Thymus (tissue), 14 donors: ENCODE measurements at places on chromosomes 16 and 17. TPM values are rescaled to one million over a fixed set of nuclear protein-coding genes. Genes with fewer than 3 reads are reported as not detected.

The RRAD gene
- 0.85 TPM for total RNA-seq

GRCh38 chr16:8963821-8964441 lies at the start of gene USP7:
Gene USP7 (minus strand): TSS chr16:8963906. CDS start chr16:8963285, 621 bp downstream.
- H3K36me3 ChIP-seq: peaks cover 4% of the 10 kb centered on the region
- H3K27ac ChIP-seq: peak within 1 kb of the TSS; percentile 99
- DNase-seq: no peak
- peak within 1 kb of the TSS; percentile 76 for H3K4me3 ChIP-seq
- peaks cover 22% of the 10 kb centered on the region for H3K4me1 ChIP-seq
- no peaks in the 10 kb centered on the region for H3K27me3 ChIP-seq

The GPRC5C gene
- 11.5 TPM for total RNA-seq

GRCh38 chr17:14688134-14688533 lies 387.3 kb downstream of the HS3ST3B1 start:
- H3K4me3 ChIP-seq: no peak overlapping the region
- DNase-seq: no peak
- H3K36me3 ChIP-seq: no peaks in the 10 kb centered on the region
- H3K4me1 ChIP-seq: peaks cover 7% of the 10 kb centered on the region

GRCh38 chr17:4577386-4577993 lies 6.8 kb upstream of the SMTNL2 start:
- H3K27me3 ChIP-seq: peaks cover 45% of the 10 kb centered on the region
- no peak overlapping the region for H3K27ac ChIP-seq
- no peaks in the 10 kb centered on the region for H3K36me3 ChIP-seq
- no peak overlapping the region for H3K4me3 ChIP-seq
- DNase-seq: no peak

DNA sequence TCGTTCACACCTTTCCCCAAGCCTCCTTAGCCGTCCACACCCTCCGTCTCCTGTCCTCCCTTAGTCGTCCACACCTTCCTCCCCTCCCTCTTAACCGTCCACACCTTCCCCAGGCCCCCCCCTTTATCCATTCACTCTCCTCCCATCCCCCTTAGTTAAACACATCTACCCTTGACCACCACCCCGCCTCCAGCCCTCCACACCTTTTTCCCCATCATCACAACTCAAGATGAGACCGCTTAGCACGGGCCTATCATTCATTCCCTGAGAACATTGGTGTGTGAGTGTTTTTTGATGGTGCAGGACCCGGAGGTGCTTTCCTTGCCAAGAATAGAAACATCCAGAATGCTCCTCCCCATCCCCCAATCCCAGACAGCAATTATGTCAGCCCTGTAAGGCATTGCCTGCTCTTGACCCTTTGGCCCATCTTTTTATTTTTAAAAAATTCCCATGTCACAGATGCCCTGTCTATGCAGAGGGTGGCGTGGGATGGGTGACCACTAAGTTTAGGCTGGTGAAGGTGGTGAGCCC lies 1.4 kb downstream of the TENT4B start:
- H3K27me3 ChIP-seq: no peaks in the 10 kb centered on the region
- H3K4me3 ChIP-seq: peak overlapping the region; percentile 85
- no peak for DNase-seq
- peak overlapping the region; percentile 25 for H3K27ac ChIP-seq
- no peaks in the 10 kb centered on the region for H3K36me3 ChIP-seq

The TBC1D26 gene
- total RNA-seq: 0.09 TPM

- no peak overlapping the region for H3K27ac ChIP-seq
- no peak for DNase-seq
Observed at GRCh38 chr17:77851921-77852320, 106.6 kb upstream of the TNRC6C start.

DNA sequence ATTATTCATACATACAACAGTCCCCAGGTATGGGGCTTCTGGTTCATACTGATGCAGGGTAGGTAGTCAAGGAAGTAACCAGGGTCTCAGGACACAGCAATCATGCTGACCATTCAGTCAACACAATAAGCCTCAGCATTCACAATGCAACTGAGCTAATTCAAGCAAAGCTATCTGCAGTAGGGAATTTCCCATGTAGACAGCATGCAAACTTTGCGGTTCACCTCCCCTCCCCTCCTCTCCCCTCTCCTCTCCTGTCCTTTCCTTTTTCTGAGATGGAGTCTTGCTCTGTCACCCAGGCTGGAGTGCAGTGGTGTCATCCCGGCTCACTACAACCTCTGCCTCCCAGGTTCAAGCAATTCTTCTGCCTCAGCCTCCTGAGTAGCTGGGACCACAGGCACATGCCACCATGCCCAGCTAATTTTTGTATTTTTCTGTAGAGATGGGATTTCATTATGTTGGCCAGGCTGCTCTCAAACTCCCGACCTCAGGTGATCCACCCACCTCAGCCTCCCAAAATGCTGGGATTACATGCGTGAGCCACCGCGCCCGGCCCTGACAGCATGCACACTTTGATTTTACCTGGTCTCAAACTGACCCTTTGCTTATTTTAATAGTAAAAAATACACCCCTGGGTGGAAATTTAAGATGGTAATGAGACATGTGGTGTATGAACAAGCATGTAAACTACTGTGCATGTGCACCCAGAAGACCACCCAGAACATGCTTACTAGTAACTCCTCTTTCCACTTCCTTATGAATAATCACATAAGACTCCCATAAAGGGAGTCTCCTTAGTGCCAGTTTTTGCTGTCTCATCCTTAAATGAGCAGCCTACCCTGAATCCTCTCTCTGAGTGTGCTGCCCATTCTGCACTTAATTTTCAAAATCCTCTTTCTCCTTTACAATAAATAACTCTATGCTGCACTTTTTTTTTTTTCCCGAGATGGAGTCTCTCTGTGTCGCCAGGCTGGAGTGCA lies 9.3 kb upstream of the RNF135 start:
- no peak overlapping the region for H3K4me3 ChIP-seq
- H3K27me3 ChIP-seq: no peaks in the 10 kb centered on the region
- H3K27ac ChIP-seq: no peak overlapping the region
- no peak for DNase-seq
- no peaks in the 10 kb centered on the region for H3K36me3 ChIP-seq

- H3K4me3 ChIP-seq: no peak overlapping the region
- H3K27me3 ChIP-seq: no peaks in the 10 kb centered on the region
- no peak for DNase-seq
- peaks cover 3% of the 10 kb centered on the region for H3K4me1 ChIP-seq
- no peak overlapping the region for H3K27ac ChIP-seq
Observed at GRCh38 chr17:10031606-10032005, 126.5 kb upstream of the RCVRN start.

The EPN3 gene
- total RNA-seq: 2.2 TPM

The HSD11B2 gene
- 0.09 TPM for total RNA-seq

- no peak overlapping the region for H3K27ac ChIP-seq
- H3K36me3 ChIP-seq: peaks cover 4% of the 10 kb centered on the region
- H3K4me1 ChIP-seq: no peaks in the 10 kb centered on the region
Observed at GRCh38 chr17:59388069-59388556, 56.7 kb downstream of the YPEL2 start.

The SPAG9 gene
- total RNA-seq: 37.3 TPM

- peaks cover 35% of the 10 kb centered on the region for H3K27me3 ChIP-seq
- no peak overlapping the region for H3K27ac ChIP-seq
- DNase-seq: no peak
- peaks cover 33% of the 10 kb centered on the region for H3K4me1 ChIP-seq
- no peak overlapping the region for H3K4me3 ChIP-seq
Observed at GRCh38 chr16:85331688-85332087, 219.4 kb upstream of the CIBAR2 start.

The TAT gene
- 0.09 TPM for total RNA-seq

The NEURL4 gene
- total RNA-seq: 12.3 TPM

GRCh38 chr17:40479754-40480480 lies 21.5 kb downstream of the TNS4 start:
- H3K4me1 ChIP-seq: peaks cover 31% of the 10 kb centered on the region
- H3K27me3 ChIP-seq: no peaks in the 10 kb centered on the region
- no peak for DNase-seq
- H3K4me3 ChIP-seq: no peak overlapping the region

DNA sequence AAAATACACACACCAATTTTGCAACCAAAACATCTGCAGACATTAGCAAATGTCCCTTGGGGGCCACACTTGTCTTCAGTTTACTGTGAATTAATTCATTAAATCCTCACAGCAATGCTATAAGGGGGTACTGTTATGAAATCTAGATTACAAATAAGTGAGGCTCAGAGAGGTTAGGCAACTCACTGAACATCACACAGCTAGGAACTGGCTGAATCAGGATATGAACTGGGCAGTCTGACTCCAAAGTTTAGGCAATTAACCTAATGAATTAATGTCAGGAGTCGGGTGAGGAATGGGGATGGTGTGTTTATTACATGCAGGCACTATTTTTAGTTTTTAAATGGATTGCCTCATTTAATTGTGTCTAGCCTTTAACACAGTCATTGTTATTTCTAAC lies 305.7 kb upstream of the XYLT1 start:
- H3K36me3 ChIP-seq: no peaks in the 10 kb centered on the region
- no peak overlapping the region for H3K4me3 ChIP-seq
- H3K27ac ChIP-seq: no peak overlapping the region
- DNase-seq: no peak
- H3K4me1 ChIP-seq: no peaks in the 10 kb centered on the region

- no peaks in the 10 kb centered on the region for H3K27me3 ChIP-seq
- no peak overlapping the region for H3K4me3 ChIP-seq
- H3K36me3 ChIP-seq: no peaks in the 10 kb centered on the region
- no peak for DNase-seq
- no peaks in the 10 kb centered on the region for H3K4me1 ChIP-seq
Observed at GRCh38 chr17:63189082-63189481, 223.0 kb downstream of the TANC2 start.

DNA sequence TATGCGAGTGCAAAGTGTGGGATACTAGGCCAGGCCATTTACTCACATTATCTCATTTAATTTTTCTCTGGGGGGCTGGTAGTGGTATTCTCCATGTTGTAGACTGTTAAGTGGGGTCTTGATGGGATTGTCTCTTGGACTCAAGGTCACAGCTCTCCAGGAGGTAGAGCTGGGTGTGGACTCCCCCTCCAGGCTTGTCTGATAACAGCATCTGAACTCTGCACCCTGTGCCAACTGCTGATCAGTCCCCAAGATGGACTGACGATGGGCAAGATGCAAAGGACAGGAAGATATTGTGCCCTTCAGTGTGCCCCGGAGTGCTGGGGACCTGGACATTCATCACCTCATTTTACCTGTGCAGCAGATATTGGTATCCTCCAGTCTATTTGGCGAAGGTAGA lies 147.8 kb downstream of the MSI2 start:
- peaks cover 33% of the 10 kb centered on the region for H3K36me3 ChIP-seq
- no peak overlapping the region for H3K27ac ChIP-seq
- no peak overlapping the region for H3K4me3 ChIP-seq
- H3K27me3 ChIP-seq: no peaks in the 10 kb centered on the region
- DNase-seq: peak; percentile 35
- H3K4me1 ChIP-seq: peaks cover 72% of the 10 kb centered on the region

GRCh38 chr16:85869785-85870558 lies 29.0 kb upstream of the IRF8 start:
- H3K4me1 ChIP-seq: no peaks in the 10 kb centered on the region
- no peaks in the 10 kb centered on the region for H3K27me3 ChIP-seq
- no peak for DNase-seq
- H3K27ac ChIP-seq: no peak overlapping the region
- H3K4me3 ChIP-seq: no peak overlapping the region

DNA sequence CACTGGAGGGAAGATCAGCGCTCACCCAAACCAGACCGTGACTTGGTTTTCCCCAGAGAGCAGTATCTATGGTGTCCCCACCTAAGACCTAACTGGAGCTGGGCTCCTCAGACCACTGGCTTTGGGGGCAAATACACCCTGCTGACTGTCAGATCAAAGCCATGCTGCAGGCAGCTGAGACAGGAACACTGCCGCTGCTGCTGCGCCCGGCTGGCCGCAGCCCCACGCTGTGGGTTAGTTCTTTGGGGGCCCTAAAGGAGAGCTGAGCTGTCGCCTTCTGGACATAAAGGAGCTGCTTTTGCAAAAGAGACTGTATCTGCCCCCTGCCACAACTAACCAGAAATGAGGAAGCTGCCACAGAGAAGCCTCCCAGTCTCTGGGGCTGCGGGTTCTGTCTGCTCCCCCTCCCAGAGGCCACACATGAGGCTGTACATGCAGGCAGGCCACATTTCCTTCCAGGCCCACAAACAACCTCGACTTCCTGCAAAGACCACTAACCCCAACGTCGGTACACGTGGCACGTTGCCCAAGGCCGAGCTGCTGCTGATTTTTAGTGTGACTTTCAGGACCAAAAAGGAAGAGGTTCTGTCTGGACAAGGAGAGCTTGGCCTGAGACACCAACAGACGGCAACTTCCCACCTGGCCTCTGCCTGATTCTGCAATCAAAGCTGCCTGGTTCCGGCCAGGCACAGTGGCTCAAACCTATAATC lies 18.2 kb upstream of the ABR start:
- no peak overlapping the region for H3K4me3 ChIP-seq
- peak overlapping the region; percentile 70 for H3K27ac ChIP-seq
- no peak for DNase-seq
- H3K27me3 ChIP-seq: no peaks in the 10 kb centered on the region

The AURKB gene
- 58.8 TPM for total RNA-seq

The STH gene
- not detected for total RNA-seq

DNA sequence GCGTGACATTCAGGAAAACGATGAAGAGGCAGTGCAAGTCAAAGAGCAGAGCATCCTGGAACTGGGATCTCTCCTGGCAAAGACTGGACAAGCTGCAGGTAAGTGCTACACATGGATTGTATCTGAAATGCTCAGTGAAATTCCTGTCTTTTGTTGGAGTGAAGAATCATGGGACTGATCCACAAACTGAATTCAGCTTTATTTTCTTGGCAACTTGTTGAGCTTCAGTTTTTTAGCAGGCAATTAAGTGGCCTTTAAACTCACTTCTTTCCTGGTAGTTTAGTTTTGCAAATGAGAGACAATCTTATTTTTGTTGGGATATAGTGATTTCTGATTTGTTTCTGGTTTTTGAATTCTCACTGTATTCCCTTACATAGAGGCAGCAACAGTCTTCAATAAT lies 2.6 kb downstream of the PSMD11 start:
- H3K27me3 ChIP-seq: peaks cover 2% of the 10 kb centered on the region
- no peak overlapping the region for H3K27ac ChIP-seq
- DNase-seq: no peak

DNA sequence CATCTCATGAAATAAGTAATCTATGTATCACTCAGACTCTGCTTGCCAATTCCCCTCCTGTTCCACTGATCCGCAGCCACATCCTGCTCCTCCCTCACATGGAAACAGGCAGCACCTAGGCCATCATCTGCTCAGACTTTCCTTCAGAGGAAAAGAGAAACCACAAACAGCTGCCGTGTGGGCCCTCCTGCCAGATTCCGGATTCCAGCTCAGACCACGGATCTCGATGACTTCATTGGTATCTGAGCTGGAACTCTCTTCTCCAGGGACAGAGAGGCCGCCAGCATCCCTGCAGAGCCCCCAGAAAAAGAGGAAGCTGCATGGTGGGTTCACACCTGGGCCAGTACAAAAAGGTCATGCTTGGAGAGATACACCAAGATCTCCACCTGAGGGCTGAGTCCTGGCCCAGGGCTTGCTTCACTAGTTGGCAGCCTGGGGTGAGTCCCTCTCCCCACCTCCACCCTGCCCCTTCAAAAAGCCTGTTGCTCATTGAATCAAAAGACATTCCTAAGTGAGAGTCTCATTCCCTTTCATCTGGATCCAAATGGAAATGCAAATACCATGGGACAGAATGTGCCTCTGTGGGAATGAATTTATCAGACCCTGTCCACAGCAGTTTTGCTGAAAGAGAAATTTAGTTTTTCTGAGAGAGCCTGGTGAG lies 47.2 kb downstream of the HOXB1 start:
- no peak for DNase-seq
- no peak overlapping the region for H3K4me3 ChIP-seq
- H3K36me3 ChIP-seq: no peaks in the 10 kb centered on the region
- peaks cover 14% of the 10 kb centered on the region for H3K4me1 ChIP-seq
- H3K27ac ChIP-seq: no peak overlapping the region
- peaks cover 3% of the 10 kb centered on the region for H3K27me3 ChIP-seq

- H3K4me1 ChIP-seq: peaks cover 66% of the 10 kb centered on the region
- H3K36me3 ChIP-seq: peaks cover 10% of the 10 kb centered on the region
- H3K4me3 ChIP-seq: no peak overlapping the region
- no peak for DNase-seq
- no peak overlapping the region for H3K27ac ChIP-seq
Observed at GRCh38 chr17:81456798-81457197, 55.8 kb downstream of the ACTG1 start.
